Aortic smooth muscle cell (primary cell): ENCODE measurements at places on chromosomes 16 and 17. TPM values are rescaled to one million over a fixed set of nuclear protein-coding genes. Genes with fewer than 3 reads are reported as not detected.

KRTAP9-2 gene
- not detected in 2 replicates for total RNA-seq

RILP gene
- total RNA-seq = 12.0 and 13.7 TPM in 2 replicates

TNRC6C gene
- total RNA-seq = 8.3 and 10.1 TPM in 2 replicates

GP1BA gene
- not detected in 2 replicates for total RNA-seq

LSM12 gene
- total RNA-seq = 22.7 and 25.5 TPM in 2 replicates

KRTAP9-8 gene
- total RNA-seq = not detected in 2 replicates

SCIMP gene
- not detected in 2 replicates for total RNA-seq

STARD3 gene
- total RNA-seq = 21.4 and 23.8 TPM in 2 replicates

USP22 gene
- total RNA-seq = 229 and 263 TPM in 2 replicates

TEX19 gene
- not detected in 2 replicates for total RNA-seq

SPNS3 gene
- total RNA-seq = 0.06 TPM in 1 of 2 replicates, not detected in the other

NPIPB13 gene
- 0.26 and 0.93 TPM in 2 replicates for total RNA-seq

KRT28 gene
- not detected in 2 replicates for total RNA-seq

FN3KRP gene
- total RNA-seq = 17.0 and 27.2 TPM in 2 replicates

IFI35 gene
- 35.9 and 40.0 TPM in 2 replicates for total RNA-seq
